ENCODE measurements at places on chromosomes 7 and 10.

- DNase-seq = no peak
These were observed 3.7 kb upstream of the IL2RA start for GRCh38 chr10:6065835-6066234.

DNA sequence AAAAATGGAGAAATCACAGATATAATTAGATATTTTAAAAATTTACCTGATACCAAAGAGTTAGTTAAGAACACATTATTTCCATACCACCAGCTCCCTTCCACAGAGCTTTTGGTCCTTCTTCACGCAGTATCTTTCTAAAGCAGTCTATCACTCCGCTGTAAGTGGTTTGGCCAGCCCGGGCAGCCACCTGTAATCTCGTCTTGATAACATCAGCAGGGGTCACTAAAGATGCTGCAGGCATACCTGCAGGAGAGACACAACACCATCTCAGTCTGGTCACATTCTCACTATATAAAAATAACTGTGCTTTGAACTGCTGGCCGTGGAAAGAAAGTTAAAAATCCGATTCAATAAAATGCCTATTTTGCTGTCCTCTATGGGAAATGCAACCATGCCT is 200.1 kb downstream of the SLC25A13 start:
- DNase-seq = no peak

- no peak for DNase-seq
These were observed 1.7 kb upstream of the EMX2 start for GRCh38 chr10:117540640-117541404.

DNA sequence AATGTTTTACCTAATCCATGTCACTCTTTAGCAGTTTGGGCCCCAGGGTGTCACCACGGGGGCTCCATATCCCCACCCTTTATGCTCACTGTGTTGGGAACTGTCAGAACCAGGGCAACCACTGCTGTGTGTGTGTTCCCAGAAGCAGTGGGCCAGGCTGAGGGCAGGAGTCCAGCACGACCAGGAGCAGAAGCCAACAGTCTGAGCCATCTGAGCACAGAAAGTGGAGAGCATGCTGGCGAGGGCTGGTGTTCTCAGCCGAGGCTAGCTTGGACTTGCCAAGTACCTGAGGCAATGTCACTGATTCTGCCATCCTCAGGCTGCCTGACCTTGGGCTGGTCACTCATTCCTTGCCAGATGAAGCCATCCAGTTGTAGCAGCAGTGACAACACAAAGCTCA is 285.0 kb downstream of the BMPER start:
- DNase-seq = no peak

DNA sequence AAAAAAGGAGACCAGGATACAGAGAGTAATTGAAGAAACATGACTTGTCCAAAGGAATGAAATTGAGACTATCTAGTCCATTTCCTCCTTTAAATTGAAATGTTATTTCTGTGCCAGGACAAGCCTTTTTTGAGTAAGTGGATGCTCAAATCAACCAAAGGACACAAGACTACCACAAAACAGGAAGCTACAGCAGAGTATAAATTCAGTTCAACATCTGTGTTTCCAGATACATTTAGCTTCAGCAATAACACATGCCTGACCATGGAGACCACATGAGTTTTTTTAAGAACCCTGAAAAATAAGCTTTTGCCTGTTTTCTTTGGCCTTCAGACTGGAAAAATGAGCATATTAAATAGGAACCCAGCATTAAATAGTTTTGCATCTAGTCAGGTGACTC is 707.5 kb downstream of the ZWINT start:
- DNase-seq = no peak

- DNase-seq = no peak
These were observed 22.3 kb upstream of the RHBDD2 start for GRCh38 chr7:75856536-75856935.

All from stimulated activated CD8-positive, alpha-beta memory T cell treated with anti-CD3 and anti-CD28 coated beads, Interleukin-4, amount 100 ng/mL, for 1 hour (primary cell).